ENCODE measurements at places on chromosomes 1 and 21.

- DNase-seq = no peak
Measured at GRCh38 chr1:230495076-230495475, 68.9 kb upstream of the PGBD5 start.

DNA sequence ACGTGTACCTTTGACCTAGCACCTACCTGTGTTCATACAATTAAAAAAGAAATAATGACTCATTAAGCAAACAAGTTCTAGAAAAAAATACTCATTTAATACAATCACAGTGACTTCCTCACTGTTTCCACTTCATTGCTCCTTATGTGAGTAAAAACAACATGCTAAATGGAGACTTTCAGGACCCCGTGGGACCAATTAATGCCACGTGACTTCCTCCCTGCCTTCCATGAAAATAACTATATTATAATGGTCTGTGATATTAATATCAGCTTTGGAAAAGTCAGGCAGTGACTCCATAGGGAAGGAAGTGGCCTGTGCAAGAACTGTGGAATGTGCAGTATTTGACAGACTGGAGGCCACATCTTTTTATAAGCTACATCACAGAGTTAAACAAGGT, 337.8 kb downstream of the HLX start:
- DNase-seq = no peak

DNA sequence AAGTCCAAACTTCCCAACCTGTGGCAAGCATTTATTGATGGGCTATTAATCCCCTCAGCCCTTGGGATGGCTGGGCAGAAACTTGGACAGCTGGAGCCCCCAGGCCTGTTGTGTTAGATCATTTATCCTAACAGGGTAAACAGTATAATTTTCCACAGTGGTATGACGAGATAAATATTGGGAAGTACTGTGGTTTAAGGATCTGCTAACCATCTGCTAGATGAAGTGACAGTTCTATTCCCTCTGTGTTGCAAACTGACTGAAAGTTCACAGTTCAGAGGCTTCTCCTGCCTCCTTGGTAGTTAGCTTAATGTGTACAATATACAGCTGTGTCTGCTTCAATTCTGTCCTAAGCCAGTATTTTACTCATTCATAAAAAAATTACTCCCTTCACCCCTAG, 127.5 kb upstream of the CHODL start:
- no peak for DNase-seq

DNA sequence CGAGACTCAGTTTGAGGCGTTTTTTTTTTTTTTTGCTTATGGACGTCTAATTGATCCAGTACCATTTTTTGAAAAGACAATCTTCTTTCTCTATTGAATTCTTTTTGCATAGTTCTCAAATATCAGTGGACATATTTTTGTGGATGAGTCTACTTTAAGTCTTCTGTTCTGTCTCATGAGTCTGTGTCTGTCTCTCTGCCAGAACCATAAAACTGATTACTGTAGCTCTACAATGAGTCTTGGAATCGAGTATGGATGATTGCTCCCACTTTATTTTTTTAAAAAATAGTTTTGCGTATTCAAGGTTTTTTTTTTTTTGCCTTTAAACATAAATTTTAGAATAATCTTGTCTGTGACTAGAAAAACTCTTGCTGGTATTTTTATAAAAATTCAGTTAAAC, 323.5 kb downstream of the ZNF326 start:
- no peak for DNase-seq

DNA sequence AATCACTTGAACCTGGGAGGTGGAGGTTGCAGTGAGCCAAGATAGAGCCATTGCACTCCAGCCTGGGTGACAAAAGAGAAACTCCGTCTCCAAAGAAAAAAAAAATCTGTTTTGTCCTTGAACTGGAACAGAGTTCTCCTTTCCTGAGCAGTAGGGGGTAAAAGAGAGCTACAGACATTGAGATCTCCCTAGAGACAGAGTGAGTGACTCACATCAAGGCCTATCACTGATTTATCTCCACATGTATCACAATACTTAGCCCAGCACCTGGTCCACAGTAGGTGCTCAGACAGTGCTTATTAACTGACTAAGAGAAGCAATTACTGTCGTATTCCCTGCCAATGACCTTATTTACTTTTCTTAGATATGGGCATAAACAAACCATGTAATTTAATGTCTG, 354.1 kb upstream of the C1orf87 start:
- no peak for DNase-seq

DNA sequence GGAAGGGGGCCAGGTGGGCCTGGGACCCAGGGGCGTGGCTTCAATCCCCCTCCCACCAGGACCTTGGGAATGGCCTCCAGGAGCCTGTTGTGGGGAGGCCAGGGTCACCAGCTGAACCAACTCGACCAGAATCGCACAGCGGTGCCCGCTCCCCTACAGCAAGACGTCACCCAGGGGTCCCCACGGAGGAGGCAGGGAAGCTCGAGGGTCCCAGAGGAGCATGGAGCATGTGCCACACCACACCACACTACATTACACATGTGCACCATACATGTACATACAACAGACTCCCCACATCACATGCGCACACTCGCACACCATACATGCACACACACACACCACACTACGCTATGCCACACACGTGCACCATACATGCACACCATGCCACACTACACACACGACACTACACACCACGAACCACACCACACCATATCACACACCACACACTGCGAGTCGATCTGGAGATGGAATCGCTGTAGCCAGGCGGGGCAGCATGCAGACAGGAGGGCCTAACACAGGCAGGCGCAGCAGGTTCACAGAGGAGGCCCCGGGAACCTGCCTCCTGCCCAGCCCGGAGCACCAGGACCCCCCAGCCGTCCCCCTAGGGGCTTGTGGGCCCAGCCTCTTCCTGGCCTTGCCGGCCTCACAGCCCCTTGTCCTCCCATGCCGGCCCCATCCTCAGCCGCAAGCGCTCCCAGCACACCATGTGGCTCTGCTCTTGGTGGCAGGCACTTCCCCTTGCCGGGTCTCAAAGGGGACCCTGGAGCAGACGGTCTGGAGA, 596 bp downstream of the ITGB2 start:
- DNase-seq = no peak

GRCh38 chr21:15275615-15276235, 210.9 kb upstream of the NRIP1 start:
- DNase-seq = peak; percentile 46

GRCh38 chr1:23645338-23645737, 46.3 kb upstream of the RPL11 start:
- DNase-seq = no peak

DNA sequence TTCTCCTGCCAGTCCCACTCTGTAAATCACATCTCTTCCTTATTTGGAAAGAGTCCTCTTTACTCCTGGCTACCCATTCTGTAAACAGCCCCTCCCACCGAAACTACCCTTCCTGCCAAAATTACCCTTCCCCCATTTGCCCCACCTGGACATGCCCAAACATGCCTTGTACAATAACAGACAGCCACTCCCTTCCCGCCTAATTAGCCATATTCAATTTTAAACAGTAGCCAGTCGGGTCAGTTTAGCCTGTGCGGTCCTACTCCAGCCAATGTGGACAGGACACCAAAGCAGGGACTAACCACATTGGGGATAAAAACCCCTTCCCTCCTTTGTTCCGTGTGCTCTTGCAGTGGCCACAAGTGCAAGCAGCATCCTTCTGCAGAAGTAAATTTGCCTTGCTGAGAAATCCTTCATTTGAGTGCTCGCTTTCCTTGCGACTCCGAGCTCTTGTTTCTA, 56.3 kb upstream of the MAP10 start:
- DNase-seq = no peak

- DNase-seq = no peak
Measured at GRCh38 chr1:82317671-82318070, 516.9 kb downstream of the ADGRL2 start.

All from inflammatory macrophage treated with lipopolysaccharide for 1 hour (primary cell).